Activated CD4-positive, alpha-beta T cell treated with anti-CD3 and anti-CD28 coated beads, Interleukin-2, amount 10 ng/mL, durations not matched to agents 24 days and 14 days (primary cell): ENCODE measurements at places on chromosomes 2 and 18. TPM values are rescaled to one million over a fixed set of nuclear protein-coding genes. Genes with fewer than 3 reads are reported as not detected.

SKOR2 gene
- not detected in 2 replicates for total RNA-seq

IL1RL2 gene
- 0.09 and 0.12 TPM in 2 replicates for total RNA-seq

EVX2 gene
- total RNA-seq = not detected in 2 replicates

HMSD gene
- 16.8 and 25.0 TPM in 2 replicates for total RNA-seq

DSG2 gene
- 0.33 and 0.47 TPM in 2 replicates for total RNA-seq

RTP5 gene
- 0.07 TPM in 1 of 2 replicates, not detected in the other for total RNA-seq

FSIP2 gene
- total RNA-seq = 0.12 and 0.21 TPM in 2 replicates
